PC-9 (cell line): ENCODE measurements at places on chromosomes 5 and 9. TPM values are rescaled to one million over a fixed set of nuclear protein-coding genes. Genes with fewer than 3 reads are reported as not detected.

DNA sequence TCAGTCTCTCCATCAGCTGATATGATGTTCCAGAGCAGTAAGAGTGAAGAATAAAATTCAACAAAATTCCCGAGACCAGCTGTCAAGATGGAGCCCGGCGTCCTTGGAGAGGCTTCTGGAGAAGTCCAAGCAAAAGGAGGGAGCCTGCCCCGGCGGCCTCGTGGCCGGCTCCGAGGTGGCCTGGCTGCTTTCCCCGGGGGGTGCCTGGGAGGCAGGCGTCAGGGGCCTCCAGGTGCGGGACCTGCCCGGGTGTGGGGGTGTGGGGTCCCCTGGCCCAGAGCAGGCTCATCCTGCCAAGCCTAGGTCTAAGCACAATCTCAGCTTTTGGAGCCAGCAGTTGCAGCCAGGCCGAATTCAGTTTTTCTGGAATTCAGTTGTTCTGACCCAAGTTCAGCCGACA is 122.6 kb upstream of the IQGAP2 start:
- no peak for DNase-seq

- DNase-seq = no peak
Observed at GRCh38 chr5:71740015-71740753, 21.1 kb downstream of the CARTPT start.

Gene GAS1
- total RNA-seq = not detected in 2 replicates

Gene HMCN2
- total RNA-seq = 1.6 and 3.1 TPM in 2 replicates

Gene RXFP3
- total RNA-seq = not detected in 2 replicates

DNA sequence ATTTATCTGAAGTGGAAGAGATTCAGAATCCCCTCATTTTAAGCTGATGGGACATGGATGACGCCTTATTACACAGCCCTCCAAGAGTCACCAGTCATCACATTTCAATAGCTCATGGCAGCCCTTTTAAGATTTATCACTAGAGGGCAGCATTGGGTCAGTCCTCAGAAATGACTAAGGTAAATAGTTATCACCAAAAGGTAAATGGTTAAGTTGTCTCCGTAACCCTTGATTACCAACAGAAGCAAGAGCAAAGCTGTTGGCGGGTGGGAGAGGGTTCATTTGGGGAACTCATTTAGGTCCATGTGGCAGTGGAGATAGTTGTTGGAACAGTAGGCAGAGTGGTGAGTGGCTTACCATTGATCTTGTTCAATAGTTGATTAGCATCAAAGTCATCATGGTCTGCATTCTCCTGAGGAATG is 12.0 kb upstream of the C9 start:
- peak; percentile 63 for DNase-seq

DNA sequence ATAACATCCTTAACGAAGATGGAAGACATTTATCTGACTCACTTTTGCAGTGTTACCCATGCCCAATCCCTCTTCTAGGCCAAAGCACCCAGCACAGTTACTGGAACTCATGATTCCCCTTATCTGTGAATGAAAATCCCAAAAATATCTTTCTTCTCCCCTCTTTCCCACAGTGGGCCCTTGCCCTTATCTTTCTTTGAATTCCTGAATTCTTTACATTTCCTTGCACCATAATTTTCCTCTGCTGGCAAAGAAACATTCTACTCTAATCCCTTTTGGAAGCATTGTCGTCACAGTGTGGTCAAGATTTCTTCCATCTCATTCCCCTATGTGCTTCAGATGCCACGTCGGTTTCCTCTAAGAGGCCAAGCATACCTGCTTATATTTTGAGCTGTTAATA is 135.9 kb upstream of the LIFR start:
- DNase-seq = no peak

DNA sequence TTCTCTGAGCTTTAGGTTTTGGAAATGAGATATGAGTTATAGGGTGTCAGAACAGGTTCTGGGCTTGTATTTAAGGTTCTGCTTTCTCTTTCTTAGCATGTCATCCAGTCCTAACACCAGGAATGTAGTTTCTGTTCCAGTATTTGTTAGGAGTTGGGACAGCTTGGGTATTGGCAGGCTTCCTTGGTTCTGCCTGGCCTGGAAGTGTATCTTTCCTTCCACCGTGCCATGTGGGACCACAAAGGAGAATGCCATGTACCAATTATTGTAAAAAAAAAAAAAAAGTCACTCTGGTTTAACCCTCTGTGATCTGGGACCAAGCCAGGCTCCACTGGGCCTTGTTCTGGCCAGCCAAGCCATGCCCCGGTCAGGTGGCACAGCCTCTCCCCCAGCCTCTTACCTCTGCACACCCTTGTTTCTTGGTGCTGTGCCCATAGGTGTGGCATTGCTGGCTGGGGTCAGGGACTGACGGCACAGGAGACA is 47.8 kb downstream of the ARHGAP26 start:
- DNase-seq = no peak

GRCh38 chr9:97500263-97500662 is 1.2 kb upstream of the TMOD1 start:
- no peak for DNase-seq

Gene PCDHGA11
- 0.18 and 0.22 TPM in 2 replicates for total RNA-seq

Gene SH3TC2
- total RNA-seq = 32.1 and 38.8 TPM in 2 replicates

GRCh38 chr9:19378647-19379046 is 1.4 kb downstream of the RPS6 start:
- DNase-seq = no peak

DNA sequence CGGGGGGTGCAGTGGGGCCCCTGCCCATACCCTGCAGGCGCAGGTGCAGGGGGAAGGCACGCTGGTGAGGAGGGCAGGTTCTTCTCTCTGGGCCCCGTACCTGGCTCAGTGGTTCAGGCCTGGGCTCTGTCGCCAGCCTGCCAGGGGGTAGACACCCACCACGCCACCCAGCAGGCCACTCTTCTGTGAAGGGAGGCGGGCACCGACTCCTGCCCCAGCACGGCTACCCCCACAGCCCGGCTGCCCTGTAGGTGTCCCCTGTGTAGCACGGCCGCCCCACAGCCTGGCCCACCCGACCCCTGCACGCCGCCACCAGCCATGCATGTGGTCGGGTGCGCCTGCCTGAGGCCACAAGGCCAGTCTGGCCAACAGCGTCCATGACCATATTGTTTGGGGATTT is 1.7 kb downstream of the LCN6 start:
- DNase-seq = no peak

DNA sequence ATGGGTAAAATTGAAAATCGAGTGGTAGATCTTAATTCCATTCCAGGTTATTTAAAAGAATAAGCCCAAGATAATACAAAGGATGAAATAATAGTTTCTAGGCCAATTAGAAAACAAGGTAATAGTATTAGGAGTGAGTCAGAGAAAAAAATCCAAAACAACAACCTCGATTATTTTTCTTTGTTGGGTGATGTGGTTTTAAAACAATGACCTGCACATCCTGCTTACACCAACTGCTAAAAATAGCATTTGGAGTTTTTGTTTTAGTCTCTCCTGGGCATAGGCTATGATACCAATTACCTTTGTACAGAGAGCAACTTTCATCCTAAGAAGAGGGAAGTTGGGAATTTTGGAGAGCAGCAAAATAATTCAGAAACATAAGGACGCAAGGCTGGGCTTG is 101.7 kb upstream of the MYO10 start:
- DNase-seq = no peak
